Transverse colon (tissue), 4 donors: ENCODE measurements at places on chromosomes 7 and 10.

DNA sequence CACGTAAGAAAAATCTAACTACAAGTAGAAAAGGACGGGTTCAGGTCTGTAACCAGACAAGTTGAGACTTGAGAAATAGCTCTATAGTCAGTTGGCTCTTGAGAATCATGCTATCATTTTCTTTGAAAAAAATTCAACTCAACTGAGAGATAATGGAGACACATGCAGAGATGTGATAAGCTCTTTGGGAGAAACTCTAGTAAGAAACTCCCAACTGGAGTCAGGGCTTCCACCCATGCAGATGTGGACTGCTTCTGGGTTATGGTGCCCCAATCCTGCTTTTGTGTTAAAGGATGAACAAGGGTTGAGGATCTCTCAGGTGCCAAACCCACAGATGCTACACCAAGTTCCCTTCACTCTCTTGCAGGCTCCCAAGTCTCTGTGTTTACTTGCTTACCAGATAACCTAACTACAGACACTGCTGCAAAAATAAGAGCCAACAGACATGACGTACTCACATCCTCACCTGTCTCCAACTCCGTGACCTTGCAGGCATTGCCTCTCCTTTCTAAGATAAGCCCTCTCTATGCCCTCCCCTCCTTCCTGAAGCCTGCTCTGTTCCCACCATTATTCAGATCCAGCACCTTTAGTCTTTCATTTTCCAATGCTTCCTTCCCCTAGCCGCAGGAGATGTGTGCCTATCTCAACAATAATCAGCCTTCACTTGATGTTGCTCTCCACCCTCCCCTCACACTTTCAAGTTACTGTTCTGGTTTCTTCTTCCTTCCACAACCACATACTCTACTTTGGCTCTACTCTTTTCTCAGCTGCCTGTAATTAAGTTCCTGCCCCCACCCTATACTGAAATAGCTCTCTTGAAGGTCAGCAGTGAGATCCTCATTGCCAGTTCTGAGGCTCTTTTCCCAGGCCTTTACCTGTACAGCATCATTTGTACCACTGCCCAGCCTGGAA, 130.0 kb downstream of the ICA1 start:
- DNase-seq, result no peak

DNA sequence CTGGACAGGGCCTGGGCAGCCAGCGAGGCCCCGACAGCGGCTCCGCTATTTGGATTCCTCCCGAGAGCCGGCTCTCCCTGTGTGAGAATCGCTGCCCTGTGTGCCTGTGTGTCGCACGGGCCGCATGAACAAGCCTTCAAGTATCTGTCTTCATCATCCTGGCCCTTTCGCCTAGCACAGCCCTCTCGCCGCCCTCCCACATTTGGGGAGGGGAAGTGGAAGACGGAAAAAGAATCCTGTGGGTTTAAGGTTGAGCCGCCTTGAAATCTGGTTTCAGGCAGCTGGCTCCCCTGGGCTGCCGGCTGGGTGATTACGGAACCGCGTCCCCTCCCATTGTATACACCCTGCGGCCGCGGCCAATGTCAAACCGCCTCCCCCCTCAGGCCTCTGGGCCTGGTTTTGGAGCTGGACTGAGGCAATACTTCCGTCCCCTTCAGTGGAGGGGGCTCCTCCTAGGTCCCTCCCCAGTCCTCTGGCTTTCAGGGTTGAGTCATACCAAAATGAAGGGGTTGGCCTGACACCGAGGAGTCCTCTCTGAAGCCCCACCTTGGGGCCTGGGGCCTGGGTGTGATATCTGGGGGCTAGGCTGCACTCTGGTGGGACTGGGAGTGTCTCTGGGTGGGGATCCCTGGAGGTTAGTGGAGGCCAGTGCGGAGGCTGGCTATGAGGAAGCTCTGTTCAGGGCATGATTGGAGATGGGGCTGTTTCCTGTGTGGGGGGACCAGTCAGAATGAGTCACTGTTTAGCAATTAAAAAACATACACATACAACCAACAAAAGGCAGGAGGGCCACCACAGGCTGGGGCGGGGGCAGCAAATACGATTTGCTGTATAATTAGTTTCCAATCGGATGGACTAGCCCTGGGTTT, 1.7 kb downstream of the TRIM8 start:
- peak; percentile 87 for DNase-seq

DNA sequence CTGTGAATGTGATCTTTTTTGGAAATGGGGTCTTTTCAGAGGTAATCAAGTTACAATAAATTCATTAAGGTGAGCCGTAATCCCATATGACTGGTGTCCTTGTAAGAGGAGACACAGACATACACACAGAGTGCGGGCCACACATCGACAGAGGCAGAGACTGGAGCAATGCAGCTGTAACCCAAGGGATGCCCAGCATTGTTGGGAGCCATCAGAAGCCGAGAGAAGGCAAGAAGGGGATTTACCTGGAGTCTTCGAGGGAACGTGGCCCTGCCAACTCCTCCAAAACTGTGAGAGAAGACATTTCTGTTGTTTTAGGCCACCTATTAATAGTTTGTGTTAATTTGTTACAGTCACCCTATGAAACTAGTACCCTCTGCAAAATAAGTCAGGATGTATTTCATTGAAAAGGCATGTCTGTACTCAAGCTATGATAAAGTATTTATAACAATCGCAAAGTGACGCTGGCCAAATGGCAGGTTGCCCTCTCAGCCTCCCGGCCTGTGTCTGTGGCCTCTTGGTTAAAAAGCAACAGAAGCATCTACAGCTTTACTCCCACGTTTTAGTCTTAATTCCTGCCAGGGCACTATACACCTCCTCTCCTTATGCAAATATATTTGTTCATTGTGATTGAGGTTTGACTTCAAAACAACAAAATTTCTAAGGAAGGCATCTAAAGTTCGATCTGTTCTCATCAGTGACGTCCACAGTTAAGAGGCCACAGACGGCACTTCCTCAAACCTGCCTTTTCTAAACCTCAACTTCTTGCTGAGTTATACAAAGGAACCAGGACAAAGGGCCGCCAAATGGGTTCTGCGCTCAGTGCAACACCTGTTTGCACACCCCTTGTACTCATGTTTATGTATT, 46.8 kb downstream of the HIPK2 start:
- DNase-seq, result peak; percentile 67

GRCh38 chr10:124716369-124716768, 27.8 kb downstream of the FAM53B start:
- no peak for DNase-seq

GRCh38 chr10:93313798-93314197, 168.3 kb downstream of the MYOF start:
- DNase-seq, result no peak

GRCh38 chr7:111173528-111173927, 82.6 kb downstream of the LRRN3 start:
- no peak for DNase-seq

DNA sequence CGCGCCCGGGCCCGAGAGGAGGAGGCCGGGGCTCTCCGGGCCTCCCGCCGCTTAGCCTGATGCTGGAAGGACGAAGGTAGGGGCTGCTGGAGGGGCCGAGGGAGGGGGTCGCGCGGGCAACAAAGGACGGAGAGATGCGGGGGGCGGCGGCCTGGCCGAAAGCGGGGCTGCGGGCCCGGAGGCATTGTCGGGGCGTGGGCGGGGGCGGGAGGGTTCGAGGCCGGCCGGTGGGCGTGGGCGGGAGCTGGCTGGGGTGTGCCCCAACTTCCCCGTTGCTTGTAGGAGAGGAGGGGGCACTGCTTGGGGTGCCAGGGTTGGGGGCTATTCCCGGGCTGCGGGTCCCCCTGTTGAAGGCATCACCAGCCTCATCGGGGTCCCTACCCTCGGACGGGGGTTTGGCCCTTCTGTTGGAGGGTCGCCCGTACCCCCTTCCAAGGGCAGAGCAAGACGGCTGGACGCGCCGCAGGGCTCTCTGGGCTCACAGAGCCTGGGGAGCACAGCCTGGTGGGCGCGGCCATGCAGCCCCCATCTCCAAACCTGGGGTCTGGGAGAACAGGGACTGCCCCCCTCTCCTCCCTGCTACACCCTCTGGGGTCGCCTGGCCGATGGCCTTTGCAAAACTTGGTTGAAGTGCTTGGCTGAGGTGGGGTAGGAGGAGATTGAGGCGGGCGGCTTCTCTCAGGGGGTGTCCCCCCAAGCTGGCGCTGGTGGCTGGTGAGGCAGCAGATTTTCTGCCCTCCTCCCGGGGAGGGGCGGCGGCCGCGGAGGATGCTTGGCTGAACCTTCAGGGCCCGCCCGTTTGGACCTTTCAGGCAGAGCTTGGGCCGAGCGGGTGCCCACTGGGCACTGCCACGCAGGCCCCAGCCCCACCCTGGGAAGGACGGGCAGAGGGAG, 699 bp downstream of the CLIP2 start:
- DNase-seq, result peak; percentile 66
